ENCODE measurements at places on chromosomes 16 and 17.

DNA sequence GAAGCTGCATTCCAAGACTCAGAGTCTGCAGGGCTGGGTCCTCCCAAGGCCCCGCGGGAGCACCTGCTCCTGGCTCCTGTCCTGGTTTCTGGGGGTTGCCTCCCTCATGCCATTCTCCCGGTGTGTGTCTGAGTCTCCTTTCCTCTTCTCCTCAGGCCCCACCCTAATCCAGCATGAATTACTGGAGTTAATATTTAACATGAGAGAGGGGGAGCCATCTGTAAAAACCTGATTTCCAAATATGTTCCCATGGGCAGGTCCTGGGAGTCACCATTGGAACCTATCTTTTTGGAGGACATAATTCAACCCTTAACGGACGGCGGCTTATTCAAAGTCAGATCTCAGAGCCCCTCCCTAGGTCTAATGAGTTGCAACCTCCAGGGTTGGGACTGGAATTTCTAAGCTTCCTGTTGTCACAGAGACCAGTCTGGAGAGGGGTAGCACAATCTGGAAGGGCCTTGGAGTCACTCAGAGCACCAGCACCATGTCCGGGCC lies 5.4 kb downstream of the C17orf99 start:
- peak; percentile 68 for DNase-seq

GRCh38 chr17:77899498-77899897 lies 59.0 kb upstream of the TNRC6C start:
- no peak for DNase-seq

DNA sequence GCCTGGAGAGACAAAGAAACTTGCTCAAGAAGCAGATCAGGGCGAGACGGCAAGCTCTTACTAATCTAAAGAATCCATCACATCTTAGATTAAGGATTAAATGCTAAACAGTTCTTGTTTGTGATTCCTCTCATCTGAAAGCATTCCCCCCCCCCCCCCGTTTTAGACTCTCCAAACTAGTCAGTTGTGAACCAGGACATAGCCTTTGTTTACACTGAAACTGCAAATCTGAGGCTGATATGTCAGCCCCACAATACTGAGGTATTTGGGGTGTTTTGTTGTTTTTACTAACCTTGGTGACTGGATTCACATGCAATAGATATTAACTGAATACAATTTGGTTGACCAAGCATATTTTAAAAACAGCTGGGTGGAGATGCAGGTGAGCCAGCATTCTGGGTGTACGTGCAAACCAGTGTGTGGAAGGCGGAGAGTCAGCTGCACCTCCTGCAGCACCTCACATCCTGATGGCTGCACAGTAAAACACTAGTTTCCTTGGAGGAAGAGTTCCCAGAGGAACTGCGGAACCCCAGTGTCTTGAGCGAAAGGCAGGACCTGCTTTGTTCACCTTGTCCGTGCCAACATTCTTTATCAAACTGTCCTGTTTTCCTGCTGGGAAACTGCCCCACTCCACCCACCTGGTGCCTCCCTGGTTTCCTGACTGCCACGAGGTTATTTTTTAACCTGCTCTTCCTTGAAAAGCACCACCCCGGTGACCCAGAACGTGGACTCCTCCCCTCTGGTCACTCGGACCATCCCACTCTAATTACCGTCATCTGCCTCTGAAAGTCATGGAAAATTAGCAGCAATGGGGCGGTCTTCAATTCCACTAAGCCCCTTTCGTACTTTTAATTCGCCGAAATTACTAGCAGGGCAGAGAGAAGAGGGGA lies 1.2 kb upstream of the YPEL2 start:
- peak; percentile 51 for DNase-seq

GRCh38 chr16:81599034-81599744 lies 154.6 kb downstream of the CMIP start:
- no peak for DNase-seq

DNA sequence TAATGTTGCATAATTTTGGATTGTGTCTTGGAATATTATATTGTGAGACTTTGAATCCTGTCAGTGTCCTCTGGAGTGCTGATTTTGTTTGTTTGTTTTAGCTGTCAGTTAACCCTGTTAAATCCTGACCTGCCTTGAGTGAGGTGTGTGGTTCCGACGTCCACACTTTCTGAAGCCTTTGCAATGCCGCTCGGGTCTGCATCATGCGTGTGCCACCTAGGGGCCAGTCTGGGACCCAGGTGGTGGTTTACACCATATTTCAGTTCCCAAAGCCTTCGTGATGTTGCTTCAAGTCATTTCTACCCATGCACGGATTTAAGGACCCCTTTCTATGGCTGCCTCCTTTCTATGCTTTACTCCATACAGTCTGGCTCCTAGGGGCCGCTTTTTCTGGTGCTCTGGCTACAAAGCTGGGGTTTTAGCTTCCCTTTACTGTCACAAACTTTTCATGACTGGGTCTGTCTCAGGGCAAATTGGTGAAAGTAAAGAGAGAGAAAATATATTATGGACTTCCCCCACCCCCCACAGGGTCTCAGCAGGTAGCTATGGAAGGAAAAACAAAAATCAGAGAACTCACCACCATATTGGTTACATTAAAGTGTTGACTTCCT lies 11.4 kb upstream of the OR4D1 start:
- no peak for DNase-seq

DNA sequence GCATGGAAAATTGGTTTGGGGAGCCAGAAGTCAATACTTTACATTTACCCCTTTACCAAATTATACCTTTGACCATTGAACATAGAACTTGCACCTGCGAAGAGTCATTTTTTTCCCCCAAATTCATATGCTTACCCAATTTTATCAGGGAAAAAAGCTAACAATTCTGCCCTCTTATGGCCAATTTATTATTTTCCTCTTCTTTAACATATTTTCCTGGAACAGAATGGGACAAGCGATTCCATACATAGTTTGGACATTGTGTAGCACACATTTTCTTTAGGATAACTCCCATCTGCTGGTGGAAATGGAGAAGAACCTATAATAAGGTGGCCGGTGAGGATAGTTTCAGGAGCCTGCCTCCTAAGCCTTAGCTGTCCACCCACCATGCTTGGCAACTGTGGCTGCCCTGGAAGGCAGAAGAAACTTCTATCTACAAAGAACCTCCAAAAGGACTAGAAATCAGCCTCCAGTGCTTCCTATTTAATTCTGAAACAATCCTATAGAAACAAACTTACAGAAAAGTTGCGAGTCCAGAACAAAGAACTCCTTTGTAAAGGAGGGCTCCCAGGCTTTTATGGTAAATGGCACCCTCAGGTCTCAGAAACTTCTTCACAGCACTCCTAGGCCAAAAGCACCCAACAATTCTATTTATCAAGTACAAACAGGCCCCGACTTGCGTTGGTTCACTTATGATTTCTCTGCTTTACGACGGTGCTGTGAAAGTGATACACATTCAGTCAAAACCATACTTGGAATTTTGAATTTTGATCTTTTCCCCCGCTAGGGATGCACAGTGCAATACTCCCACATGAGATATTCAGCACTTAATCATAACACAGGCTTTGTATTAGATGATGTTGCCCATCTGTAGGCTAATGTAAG lies 64.1 kb upstream of the CACNG4 start:
- DNase-seq = no peak

DNA sequence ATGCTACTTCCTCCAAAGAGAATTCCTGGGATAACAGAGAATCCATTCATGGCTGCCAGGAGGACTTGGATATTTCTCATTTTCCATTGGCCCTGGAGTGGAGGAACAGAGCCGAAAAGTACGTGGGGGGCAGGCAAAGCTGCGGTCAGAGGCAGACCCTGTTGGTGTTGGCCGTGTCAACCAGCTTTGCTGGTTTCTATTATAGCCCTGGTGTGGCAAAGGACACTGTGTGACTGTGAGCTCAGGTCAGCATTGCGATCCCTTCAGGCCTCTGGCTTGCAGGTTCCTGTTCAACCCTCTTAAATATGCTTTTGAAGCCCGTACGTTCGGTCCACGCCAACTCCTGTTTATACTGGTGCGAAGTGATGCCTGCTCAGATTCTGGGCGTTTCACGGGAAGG lies 596.2 kb downstream of the MAF start:
- no peak for DNase-seq

DNA sequence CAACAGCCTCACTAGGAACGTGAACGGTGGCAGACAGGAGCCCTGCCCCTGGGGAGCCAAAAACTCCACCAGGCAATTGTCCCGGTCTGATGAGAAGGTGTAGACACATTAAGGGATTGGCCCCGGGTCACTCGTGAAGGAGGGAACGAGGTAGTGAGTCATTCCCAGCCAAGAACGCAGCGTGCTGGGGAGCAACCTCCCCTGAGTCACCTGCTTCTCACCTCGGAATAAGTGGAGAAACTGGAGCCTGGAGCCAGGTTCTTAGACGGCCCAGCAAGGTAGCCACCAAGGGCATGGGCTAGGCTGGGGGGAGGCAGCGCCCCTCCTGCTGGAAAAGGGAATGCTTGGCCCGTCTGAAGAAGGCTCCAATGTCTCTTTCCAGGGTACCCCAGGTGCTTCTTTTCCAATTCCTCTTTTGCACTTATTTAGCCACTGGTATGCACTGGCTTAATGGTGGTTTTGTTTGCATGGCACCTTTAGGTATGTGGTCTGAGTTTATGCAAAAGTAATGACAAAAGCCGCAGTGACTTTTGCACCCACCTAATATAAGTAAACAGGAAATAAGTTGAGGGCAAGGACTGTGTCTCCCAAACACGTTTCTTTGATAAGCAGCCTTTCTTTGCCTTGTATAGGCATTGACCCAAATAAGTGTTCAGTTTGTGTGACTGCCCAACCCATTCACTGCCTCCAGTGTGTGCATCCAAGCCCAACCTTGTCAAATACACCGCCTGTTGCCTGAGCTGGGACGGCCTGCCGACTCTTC lies 1.8 kb upstream of the HELZ start:
- DNase-seq = no peak

GRCh38 chr17:26792486-26792885 lies 501.4 kb upstream of the WSB1 start:
- peak; percentile 1 for DNase-seq

- no peak for DNase-seq
Measured at GRCh38 chr17:64384253-64385186, 6.1 kb downstream of the PECAM1 start.

DNA sequence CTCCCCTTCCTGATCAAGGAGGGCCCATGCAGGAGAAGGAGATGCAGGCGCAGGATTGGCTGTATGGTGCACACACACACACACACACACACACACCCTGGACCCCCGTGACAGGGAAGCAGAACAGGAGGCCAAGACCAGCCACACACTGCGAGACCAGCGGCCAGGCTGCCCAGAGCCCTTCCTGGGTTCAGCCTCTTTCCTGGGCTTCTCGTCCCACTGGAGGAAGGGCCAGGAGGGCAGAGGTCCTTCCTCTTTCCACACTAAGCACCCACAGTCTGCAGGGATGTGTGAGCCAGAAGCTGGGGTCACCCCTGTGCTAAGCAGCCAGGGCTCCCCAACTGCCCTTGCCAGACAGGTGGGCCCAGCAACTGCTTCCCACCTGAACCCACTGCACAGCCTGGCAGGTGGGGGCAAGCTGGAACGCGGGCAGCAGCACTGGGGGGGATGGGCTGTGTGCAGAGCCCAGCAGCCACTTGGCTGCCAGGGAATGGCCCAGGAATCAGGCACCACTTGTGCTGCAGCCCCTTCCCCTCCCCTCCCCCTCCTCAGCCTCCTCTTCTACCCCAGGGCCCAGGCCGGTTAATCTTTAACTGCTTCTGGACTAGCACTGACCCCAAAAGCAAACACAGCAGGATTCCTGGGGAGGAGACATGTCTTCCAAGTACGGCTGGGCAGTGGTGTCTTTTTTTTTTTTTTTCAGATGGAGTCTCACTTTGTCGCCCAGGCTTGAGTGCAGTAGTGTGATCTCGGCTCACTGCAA lies 44.6 kb upstream of the SLC38A10 start:
- no peak for DNase-seq
